BE2C (cell line): ENCODE measurements at places on chromosomes 7 and 10.

DNA sequence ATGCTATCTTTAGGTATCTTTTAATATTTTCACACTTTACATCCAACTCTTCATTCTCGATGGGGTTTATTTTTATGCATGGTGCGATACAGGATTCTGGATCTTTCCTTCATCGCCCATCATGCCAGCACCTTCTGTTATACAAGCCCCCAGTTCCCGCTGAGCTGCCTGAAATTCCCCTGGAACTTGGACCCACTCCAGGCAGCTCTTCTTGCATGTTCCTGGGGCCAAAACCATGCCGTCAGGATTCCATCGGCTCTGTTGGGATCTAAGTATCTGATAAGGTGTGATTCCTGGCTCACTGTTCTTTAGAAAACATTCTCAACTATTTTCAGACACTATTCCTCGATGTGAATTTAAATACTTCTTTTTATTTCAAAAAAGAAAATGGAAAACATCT is 40.5 kb upstream of the PPP2R2D start:
- DNase-seq = no peak

DNA sequence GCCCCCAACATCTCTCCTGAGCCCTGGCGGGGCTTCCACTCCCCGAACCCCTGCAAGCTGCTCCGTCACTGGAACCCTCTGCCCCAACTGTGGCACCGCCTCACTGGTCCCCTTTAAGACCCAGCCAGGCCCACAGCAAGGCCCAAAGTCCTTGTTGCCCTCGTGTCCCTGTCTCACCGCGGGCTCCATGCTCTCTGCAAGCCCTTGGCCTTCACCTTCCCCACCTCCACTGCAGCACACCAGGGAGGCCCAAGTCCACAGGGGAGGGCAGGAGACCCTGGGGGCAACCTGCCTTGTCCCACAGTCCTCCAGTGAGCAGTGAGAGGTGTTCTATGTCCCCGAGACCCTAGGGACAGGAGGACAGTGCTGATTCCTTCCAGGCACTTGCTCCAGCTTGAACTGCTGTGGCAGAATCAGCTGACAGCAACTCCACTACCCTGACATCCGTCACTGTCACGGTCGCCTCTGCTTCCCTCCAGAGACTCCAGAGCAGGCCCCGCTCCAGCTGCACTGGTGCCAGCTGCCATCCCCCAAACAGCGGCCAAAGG is 105.3 kb downstream of the CYTH3 start:
- peak; percentile 87 for DNase-seq

DNA sequence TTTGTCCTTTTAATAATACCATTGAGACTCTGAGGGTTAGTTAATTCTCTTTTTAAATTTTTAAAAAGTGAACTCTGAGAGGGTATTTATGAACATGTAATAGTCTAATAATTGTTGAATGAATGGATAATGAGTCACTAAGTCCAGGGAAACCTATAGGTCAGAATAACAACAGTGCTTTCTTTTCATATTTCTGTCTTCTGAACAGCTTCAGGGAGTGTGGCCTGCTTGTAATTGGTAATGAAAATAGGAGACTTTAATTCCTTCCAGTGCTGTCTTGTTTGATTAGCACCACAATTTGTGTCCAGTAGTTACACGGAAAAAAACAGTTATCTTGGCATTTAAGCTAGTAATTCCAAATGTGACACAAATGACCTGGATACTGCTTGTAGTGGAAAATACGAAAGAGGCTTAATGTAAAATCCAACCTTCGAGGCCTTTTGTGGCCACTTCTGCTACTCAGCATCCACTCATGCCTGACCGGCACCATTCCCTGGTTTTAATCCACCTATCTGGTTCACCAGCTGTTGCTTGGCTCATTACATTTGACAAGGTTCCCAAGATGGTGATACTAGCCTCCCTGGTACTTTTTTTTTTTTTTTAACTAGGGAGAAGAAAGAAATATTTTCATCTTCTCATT is 149.3 kb upstream of the IMMP2L start:
- no peak for DNase-seq

- DNase-seq = no peak
Observed at GRCh38 chr10:86400705-86401587, 34.4 kb upstream of the GRID1 start.

- DNase-seq = peak; percentile 26
Observed at GRCh38 chr7:16644636-16645592, 640 bp downstream of the ANKMY2 start.

DNA sequence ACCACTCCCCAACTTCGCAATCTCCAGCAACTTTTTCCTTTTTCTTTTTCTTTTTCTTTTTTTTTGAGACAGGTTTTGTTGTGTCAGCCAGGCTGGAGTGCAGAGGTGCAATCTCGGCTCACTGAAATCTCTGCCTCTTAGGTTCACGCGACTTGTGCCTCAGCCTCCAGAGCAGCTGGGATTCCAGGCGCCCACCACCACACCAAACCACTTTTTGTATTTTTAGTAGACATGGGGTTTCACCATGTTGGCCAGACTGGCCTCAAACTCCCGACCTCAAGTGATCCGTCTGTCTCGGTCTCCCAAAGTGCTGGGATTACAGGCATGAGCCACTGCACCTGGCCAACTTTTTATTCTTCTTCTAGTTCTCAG is 55.0 kb downstream of the KIAA1549 start:
- no peak for DNase-seq

- DNase-seq = no peak
Observed at GRCh38 chr10:33884604-33885003, 550.1 kb upstream of the NRP1 start.

- DNase-seq = no peak
Observed at GRCh38 chr10:102367441-102367840, 28.1 kb upstream of the NFKB2 start.

DNA sequence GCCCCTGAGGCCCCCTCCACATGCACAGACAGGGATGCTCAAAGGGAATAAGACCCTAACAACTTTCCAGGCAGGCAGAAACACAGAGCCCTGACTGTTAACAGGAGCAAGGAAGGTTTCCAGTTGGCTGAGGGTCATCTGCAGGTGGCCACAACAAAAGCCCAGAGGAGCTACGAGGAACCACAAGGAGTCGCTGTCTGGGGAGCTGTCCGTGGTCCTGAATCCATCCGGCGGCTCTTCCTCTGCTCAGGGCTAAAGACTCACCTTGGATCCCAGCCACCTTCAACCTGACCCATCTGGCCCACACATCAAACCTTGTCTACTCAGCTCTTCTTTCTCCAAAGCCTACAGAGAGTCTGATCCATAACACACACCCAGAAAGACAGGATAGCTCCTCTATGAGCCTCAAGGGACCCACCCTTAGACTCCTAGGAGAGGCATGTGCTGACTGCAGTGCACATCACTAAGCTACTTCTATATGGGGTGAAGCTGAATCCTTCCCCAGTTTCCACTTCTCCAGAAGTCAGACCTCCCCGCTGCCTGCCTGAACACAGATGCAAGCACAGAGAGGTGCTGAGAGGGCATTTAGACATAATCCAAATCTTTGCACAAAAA is 104.0 kb downstream of the SLIT1 start:
- DNase-seq = no peak

GRCh38 chr7:128318691-128319090 is 25.0 kb downstream of the RBM28 start:
- no peak for DNase-seq

- DNase-seq = no peak
Observed at GRCh38 chr10:13643016-13643415, 56.3 kb downstream of the PRPF18 start.

DNA sequence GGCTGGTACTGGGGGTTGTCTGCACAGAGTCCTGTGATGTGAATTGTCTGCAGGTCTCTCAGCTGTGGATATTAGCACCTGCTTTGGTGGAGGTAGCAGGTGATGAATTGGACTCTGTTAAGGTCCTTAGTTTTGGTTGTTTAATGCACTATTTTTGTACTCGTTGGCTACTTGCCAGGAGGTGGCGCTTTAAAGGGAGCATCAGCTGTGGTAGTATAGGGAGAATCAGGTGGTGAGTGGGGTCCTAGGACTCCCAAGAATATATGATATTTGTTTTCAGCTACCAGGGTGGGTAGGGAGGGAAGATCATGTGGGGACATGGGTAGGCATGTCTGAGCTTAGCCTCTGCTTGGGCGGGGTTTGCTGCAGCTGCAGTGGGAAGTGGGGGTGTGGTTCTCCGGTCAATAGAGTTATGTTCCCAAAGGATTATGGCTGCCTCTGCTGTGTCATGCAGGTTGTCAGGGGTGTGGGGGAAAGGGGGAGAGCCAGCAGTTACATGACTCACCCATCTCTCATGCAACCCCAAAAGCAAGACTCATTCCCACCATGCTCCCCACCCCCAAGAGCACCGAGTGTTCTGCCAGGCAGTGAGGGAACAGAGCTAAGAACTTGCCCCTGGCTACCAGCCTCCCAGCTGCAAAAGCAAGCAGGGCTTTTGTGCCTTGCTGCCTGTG is 53.7 kb upstream of the ZNF273 start:
- DNase-seq = peak; percentile 38

GRCh38 chr7:85023916-85024315 is 162.9 kb downstream of the SEMA3D start:
- DNase-seq = no peak

GRCh38 chr7:99784007-99784406 is at the start of gene CYP3A4:
CYP3A4 (minus strand) TSS chr7:99784184; CDS start chr7:99784081, 103 bp downstream.
- DNase-seq = no peak

DNA sequence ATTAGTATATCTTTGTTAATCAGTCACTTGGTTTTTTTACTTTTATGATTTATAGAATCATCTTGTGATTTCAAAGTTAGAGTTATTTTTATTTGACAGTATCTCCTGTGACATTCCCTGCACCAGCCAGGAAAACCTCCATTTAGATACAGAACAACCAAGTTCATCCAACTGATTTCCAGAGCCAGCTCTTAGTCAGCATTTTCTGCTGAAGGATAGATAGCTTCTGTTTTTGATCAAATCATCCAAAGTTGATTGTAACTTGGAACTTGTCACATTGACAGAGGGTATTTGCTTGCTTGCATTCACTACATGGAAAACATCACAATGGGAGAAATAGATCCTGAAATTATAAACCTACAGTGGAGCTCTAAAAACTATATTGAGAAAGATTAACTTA is 122.6 kb downstream of the PON1 start:
- DNase-seq = no peak

- no peak for DNase-seq
Observed at GRCh38 chr10:18719811-18720210, 60.6 kb downstream of the ARL5B start.

GRCh38 chr7:3861941-3862340 is 560.9 kb downstream of the SDK1 start:
- no peak for DNase-seq

GRCh38 chr10:100568912-100569311 is 33.2 kb downstream of the HIF1AN start:
- DNase-seq = no peak
